ENCODE measurements at places on chromosomes 7 and 10. TPM values are rescaled to one million over a fixed set of nuclear protein-coding genes. Genes with fewer than 3 reads are reported as not detected.

GRCh38 chr10:27513451-27514191 is 9.5 kb downstream of the RAB18 start:
- peak; percentile 71 for DNase-seq

DNA sequence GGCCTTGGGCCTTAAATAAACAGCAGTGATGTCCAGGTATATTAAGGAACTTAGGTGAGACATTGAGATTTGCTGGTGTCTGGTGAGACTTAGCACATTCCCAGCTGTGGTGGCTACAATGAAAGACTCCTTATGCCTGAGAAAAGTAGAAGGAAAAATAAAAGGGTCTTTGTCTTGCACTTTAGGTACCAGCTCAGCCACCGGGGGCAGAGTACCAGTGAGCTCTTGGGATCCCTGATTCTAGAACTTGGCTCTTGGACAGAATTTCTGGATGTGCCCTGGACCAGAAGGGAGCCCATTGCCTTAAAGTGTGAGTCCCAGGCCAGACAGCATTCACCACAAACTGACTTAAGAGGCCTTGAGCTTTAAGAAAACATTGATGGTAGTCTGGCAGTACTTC is 1038.7 kb downstream of the SORCS3 start:
- no peak for DNase-seq

- no peak for DNase-seq
These were observed 44.6 kb downstream of the SLIT1 start for GRCh38 chr10:97140902-97141745.

Gene LRRC18
- not detected for polyA plus RNA-seq

Gene TAS2R41
- not detected for polyA plus RNA-seq

- DNase-seq = no peak
These were observed 119.8 kb downstream of the ITGB8 start for GRCh38 chr7:20450536-20450935.

- no peak for DNase-seq
These were observed 202.8 kb upstream of the AKR1E2 start for GRCh38 chr10:4623200-4623599.

Gene ADAMTS14
- polyA plus RNA-seq = 1.2 TPM

Gene ARL5B
- 2.7 TPM for polyA plus RNA-seq

Gene KIAA1549
- polyA plus RNA-seq = 2.5 TPM

Gene EMX2
- 0.51 TPM for polyA plus RNA-seq

DNA sequence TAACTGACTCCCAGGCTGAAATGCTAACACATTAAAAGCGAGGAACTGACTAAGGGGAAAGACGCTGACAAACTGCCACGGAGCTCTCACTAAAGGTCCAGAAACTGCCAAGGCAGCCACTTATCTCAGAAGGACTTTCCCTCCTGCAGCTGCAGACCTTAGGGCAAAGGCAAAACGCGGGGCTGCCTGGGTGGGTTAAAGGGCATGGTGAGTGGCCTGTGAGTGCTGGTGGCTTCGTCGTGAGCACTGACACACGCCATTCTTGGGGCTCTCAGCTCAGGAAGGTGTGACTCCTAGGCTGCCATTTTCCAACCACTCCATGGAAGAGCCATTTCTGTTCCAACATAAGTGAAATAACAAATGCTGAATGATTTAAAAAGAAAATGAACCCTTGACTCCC is 232.5 kb downstream of the COBL start:
- DNase-seq = no peak

Gene EGFR
- polyA plus RNA-seq = 34.0 TPM

- no peak for DNase-seq
These were observed 10.0 kb downstream of the KLF6 start for GRCh38 chr10:3774814-3775695.

Data from BJ (cell line).